DMS 273 treated with DMSO at 0.1 percent for 48 hours (cell line): ENCODE measurements at places on chromosomes 12 and 14.

- DNase-seq = no peak
These were observed 19.3 kb downstream of the PPP2R5E start for GRCh38 chr14:63523735-63524426.

DNA sequence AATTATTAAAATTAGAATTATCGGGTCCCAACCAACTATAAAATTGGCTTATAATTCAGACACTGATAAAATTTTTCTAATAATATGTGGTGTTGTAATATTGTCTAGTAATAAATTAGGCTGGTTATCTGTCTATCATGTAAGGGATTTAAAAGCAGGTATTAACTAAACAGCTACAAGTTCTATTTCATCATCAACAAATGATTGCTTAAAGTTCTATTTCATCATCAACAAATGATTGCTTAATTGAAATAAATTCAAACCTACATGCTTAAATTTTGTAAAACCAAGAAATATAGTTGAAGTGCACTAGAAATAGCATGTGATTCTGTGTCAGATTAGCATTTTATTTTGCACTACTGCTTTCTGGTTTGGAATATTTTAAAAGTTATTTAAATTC lies 34.1 kb downstream of the SLCO1A2 start:
- DNase-seq = no peak

DNA sequence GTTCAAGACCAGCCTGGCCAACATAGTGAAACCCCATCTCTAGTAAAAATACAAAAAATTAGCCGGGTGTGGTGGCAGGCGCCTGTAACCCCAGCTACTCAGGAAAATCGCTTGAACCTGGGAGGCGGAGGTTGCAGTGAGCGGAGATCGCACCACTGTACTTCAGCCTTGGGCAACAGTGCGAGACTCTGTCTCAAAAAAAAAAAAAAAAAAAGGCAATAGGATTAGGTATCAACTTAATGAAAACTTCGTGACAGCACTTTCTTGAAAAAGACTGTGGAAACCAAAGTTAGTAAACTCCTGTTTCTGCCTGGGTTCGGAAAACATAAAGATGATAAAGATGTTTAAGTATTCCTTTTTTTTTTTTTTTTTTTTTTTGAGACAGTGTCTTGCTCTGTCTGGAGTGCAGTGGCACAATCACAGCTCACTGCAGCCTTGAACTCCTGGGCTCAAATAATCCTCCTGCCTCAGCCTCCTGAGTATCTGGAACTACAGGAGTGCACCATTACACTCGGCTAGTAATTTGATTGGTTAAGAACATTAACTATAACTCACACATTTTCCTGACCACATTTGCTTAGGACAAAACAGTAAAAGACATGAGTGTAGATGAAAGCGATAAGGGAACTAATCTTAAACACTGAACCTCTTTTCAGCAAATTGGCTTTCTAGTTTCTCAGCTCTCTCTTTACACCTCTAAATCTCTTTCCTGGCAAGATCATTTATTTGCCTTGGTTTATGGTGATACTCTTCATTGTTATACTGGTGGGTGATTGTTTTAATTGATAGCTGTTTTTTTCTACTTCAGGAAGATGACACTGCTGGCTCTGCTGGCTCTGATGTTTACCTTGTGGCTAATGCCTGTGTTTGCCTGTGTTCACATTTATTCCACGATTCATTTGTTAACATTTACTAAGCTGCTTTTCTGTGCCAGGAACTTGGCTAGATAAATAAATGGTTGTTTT lies 15.8 kb downstream of the HIF1A start:
- no peak for DNase-seq

DNA sequence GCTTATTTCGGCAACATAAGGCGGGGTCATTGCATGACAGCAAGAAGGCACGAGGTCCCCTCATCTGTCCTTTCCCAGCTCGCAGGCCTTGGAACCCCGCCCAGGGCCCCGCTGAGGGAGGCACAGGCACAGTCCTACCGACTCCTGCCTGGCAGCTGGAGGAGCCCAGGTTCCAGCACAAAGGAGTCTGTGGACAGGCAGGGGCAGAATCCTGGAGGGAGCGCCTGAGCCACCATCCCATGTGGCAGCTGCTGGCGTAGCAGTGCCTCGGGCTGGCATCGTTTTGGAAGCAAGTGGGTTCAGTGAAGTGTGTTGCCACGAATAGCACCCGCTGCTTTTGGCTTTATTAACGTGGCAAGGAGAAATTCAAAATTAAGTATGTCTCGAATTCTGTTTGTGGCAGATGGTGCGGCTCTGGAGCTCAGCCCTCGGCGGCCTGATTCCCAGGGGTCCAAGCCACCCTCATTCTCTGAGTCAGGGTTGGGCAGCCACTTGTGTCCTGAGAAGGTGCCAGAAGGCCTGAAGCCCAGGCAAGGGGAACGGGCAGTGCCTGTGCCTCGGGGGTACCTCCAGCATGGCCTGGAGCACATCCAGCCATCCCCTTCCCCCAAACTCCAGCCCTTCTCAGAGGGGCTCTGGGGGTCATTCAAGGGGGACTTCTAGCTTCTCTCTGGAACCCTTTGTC lies 35.9 kb downstream of the SLC8B1 start:
- peak; percentile 81 for DNase-seq

- no peak for DNase-seq
These were observed 858 bp upstream of the KCNA1 start for GRCh38 chr12:4908684-4909409.

GRCh38 chr14:65927931-65928356 lies 515.4 kb downstream of the FUT8 start:
- no peak for DNase-seq

DNA sequence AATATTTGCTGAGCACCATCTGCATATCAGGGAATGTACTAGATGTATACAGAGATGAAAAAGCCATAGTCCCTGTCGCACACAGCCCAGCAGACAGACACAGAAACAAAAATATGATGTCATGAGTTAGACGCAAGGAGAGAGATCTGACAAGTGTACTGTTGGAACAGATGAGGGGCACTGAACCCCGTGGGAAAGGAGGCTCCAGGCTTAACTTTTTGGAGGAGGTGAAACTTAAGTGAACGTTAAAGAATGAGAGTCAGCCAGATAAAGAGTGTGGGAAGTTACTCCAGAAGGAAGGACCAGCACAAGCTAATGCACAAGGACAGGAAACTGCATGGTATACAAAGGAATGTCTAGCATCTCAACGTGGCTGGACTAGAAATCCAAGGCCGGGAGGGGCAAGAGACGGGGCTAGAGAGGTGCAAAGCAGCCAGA lies 2.5 kb upstream of the ACTN1 start:
- no peak for DNase-seq

DNA sequence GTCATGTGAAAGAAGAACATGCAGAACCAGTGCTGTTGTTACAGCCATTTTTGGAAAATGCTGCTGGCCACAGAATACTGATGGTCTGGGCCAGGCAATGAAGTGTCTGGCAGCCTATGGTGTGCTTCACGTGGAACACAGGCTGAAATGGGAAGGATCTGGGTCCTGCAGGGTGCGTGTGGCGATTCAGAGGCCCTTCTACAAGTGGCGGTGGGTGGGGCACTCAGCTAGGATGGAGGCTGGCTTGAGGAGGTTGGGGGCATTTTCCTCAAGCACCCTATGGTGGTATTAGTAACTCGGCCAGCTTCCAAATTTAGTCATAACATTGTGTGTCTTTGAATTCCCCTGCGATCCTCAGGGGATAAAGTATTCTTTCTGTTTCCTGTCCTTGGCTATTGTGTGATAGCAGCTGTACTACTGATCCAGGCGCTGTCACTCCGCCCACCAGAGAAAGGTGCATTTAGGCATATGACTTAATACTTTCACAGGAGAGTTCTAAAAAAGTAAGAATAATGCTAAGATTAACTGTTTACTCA lies 9.2 kb upstream of the RAD52 start:
- no peak for DNase-seq

- no peak for DNase-seq
These were observed 136.3 kb downstream of the ADCK1 start for GRCh38 chr14:77936138-77936639.

DNA sequence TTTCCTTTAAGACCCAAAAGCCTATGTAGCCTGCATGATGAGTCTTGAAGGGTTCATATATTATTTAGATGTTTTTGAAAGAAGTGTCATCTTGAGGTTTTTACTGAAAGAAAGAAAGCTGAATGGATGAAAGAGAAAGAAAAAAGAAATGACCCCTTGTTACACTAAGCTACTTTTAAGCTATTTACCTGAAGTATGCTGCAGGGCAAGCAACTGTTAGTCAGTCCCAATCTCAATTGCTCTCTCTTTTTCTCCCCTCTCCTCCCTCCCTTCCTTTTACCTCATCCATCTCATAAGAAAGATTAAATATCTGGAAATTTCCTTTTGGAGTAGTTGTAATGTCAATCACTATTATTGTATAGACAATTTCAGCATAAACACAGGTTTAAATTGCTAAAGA lies 512.4 kb downstream of the TMTC2 start:
- DNase-seq = no peak

- DNase-seq = no peak
These were observed 154.5 kb downstream of the EGLN3 start for GRCh38 chr14:33796356-33796755.

DNA sequence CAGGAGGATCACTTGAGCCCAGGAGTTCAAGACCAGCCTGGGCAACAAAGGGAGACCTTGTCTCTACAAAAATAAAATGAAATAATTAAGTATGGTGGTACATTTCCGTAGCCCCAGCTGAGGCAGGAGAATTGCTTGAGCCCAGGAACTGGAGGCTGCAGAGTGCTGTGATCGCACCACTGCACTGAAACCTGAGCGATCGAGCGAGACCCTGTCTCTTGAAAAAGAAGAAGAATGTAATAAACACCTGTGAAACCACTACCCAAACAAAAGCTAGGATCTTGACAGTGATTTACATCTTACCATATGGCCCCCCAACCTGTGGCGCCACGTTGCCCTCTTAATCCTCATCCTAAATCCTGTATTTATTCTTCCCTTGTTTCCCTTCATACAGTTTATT lies 5.7 kb upstream of the DTX1 start:
- no peak for DNase-seq

GRCh38 chr12:110530511-110530910 lies 28.4 kb downstream of the RAD9B start:
- DNase-seq = no peak

GRCh38 chr12:23536293-23536692 lies 413.2 kb downstream of the SOX5 start:
- DNase-seq = no peak

DNA sequence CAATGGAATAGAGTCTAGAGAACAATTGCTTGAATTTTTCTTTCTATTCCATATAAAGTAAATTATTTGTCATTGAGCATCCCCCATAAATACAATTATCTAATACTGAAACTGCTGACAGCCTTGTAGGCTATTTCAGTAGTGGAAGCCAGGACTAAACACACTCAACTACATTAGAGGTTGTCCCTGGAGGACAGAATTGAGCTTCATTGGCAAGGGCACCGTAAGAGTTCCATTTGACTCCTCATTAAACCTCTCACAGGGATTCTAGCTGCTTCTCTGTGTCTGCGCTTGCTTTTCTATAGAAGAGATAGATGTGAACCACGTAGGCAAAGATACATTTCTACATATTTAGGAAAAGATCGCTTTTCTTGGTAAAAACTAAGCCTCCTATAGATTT lies 3.5 kb upstream of the PTPRO start:
- no peak for DNase-seq

DNA sequence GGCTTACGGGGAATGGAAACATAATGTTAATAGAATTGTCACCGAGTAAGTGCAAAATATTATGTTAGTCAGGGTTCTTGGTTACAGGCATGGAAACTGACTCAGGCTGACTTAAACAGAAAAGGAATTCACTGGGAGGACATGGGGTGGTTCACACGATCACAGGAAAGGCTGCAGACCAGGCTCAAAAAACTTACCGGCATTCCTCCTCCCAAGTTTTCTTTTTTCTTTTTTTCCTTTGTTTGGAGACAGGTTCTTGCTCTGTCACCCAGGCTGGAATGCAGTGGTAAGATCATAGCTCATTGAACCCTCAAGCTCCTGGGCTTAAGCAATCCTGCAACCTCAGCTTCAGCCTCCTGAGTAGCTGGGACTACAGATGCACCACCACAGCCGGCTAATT lies 11.9 kb upstream of the UBE2N start:
- no peak for DNase-seq

DNA sequence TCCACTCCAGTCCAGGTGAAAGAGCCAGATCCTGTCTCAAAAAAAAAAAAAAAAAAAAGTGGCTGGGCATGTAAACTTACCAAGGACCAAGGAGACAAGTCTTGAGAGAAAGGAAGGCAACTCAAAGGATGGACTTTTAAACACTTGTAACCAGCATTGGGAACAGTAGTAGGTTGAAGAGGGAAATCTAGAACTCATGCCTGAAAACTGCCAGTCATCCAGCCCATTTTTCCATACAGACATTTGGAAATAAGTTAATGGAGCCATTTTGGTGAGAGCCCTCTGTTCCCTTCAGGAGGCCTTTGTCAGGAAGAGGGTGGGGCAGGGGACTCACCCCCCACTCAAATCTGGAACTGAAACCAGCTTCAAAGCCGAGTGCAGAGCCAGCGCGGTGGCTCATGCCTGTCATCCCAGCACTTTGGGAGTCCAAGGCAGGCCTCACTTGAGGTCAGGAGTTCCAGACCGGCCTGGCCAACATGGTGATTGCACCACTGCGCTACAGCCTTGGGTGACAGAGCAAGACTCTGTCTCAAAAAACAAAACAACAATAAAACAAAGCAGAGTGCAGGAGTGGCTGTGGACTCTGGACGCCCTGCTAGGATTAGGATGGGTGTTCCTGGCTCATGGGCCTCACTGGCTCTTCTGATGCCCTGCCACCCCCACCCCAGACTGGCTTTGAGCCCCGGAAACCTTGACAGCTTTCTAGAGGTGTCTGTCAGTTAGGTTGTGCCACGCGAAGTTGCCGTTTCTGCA lies 1.6 kb upstream of the MLXIP start:
- no peak for DNase-seq

DNA sequence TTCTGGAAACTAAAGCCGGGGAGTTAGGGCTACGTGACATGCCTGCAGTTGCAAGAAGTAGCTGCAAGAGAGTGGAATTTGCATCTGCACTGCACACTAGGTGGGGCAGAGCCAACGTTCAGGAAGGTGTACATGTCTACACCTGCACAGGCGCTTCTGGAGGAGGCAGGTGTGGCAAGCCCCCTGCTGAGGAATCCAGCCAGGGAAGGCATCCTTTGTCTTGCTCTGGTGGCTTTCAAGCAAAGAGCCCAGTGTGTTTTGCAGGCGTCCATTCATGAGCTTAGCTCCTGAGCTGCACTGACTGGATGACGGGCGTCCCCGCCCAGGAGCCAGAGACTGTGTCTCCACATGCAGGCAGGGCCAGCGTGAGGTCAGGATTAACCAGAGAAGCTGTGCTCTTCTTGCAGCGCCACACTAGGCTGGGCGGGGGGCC lies 116.3 kb downstream of the ZFP36L1 start:
- DNase-seq = no peak
